ENCODE measurements at places on chromosomes 6 and 20.

GRCh38 chr6:72783666-72784065, 161.8 kb downstream of the KCNQ5 start:
- peak; percentile 59 for DNase-seq

GRCh38 chr6:14751645-14752175, 494.2 kb upstream of the JARID2 start:
- DNase-seq: no peak

- DNase-seq: peak; percentile 7
Measured at GRCh38 chr6:73058736-73059135, 166.6 kb downstream of the KHDC1L start.

GRCh38 chr6:7463785-7464184, 74.2 kb downstream of the RIOK1 start:
- peak; percentile 14 for DNase-seq

GRCh38 chr6:21587961-21588480, 5.5 kb upstream of the SOX4 start:
- DNase-seq: peak; percentile 65

GRCh38 chr20:36065427-36065998, 89.0 kb upstream of the EPB41L1 start:
- no peak for DNase-seq

- DNase-seq: no peak
Measured at GRCh38 chr6:99711925-99712324, 105.3 kb downstream of the PRDM13 start.

DNA sequence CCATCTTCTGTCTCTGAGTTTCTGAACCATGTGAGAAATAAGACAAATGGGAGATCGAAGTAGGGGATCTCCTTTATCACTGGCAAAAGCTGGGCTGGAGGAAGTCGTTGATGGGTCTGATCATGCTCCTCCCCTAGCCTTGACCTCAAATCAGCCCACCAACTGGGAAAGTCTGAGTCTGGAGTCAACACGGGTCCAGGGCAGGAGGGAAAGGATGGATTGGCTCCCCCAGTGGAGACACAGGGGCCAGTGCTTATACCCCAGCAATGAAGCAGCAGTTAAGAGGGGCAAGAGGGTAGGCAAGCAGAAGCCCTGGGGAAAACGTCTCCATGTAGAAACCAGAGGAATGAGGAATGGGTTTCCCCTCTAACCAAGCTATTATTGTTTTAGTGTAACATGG, 152.6 kb downstream of the TBC1D7 start:
- no peak for DNase-seq

DNA sequence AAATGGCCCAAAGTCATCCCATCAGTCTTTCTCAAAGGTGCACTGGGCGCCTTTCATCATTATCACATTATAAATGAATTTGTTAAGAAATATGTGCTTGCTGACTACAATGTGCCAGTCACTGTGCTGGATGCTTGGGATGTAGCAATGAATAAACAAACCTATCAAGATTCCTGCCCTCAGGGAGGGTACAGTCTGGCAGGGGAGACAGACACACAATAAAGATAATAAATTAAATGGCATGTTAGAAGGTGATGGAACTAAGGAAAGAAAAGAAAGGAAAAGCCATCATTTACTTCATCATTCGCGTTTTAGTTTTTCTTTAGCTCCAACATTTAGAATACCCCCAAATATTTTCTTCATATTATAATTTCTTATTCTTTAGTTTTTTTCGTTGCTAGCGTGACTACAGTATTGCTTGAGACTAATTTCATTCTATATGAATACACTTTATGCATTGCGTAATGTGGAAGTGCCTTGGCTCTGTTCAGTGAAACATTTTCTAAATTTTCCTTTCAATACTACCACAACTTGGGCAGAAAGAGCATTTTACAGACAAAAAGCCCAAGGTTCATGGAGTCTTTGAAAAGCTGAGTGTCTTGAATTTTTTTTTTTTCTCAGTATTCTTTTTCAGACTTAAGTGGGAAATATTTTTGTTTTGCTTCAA, 48.7 kb upstream of the CITED2 start:
- no peak for DNase-seq

GRCh38 chr6:16982807-16983206, 119.0 kb upstream of the STMND1 start:
- peak; percentile 90 for DNase-seq

DNA sequence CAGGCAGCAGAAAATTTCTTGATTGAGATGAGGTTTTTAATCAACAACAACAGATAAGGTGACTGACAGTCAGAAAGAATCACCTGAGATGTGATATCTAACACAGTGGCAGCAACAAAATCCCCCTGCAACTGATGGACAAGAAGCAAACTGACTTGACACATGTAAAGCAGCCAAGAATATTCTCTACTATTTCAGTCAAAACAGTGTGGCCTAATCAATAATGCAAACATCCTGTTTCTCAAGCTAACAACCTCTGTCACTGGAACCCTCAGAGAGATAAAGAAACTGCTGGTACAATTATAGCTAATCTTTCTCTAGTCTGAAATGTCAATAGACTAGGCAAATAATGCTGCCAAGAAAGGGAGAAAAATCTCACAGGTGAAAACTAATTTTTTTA, 4.6 kb upstream of the CGA start:
- no peak for DNase-seq

DNA sequence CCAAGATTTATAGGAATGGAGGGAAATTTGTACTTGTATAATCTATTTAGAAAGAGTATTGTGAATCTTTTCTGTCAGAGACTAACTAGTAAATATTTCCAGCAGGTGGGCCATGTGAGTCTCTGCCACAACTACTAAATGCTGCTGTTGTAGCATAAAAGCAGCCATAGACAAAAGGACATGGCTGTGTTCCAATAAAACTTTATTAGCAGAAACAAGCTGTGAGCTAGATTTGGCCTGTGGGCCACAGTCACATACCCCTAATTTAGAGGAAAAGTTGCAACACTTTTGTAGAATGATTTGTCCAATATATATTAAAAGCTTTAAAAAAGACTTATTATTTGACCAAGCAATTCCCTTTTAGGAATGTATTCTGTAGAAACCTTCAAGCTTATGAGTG, 207.2 kb downstream of the LMBRD1 start:
- no peak for DNase-seq

DNA sequence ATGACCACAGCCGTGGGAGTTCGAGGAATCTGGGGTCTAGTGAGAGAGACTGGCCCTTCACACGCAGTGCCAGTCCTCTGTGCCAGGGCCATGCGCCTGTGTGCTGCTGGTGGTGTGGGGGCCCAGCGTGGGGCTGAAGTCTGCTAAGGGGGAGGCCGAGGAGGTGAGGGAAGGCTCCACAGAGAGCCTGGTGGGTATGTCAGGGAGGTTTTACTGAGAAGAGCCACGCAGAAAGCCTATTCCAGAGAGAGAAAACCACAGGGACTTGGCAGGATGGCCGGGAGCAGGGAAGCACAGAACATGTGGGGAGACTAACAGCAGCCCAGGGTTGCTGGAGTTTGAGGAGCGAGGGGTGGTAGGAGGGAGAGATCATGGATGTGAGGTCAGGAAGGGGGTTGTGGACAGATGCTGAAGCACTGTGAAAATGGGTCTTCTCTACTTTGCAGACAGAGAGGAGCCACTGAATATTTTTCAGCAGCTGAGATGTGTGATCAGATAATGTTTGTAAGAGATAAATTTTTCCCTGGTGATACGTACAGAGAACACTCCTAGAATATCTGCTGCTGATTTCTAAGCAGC, 35.3 kb downstream of the DUSP22 start:
- DNase-seq: peak; percentile 34

DNA sequence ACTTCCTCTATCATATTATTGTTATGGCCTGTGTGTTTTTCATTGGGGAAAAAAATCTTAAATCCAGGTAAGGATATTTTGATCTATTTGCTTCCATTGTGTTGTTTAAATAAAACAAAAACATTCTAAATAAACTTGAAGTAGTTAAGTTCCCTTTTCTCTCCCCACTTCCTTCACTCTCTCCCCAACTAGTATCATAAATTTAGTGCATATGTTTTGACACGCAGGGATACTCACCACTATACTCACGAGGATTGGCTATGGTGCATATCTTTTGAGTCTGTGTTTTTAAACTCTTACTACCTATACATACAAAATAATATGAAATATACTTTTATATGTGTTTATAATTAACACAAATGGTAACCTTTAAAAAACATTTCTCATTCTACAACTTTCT, 5.2 kb downstream of the TTLL9 start:
- no peak for DNase-seq

GRCh38 chr6:96816301-96816817, 20.9 kb downstream of the GPR63 start:
- peak; percentile 67 for DNase-seq

DNA sequence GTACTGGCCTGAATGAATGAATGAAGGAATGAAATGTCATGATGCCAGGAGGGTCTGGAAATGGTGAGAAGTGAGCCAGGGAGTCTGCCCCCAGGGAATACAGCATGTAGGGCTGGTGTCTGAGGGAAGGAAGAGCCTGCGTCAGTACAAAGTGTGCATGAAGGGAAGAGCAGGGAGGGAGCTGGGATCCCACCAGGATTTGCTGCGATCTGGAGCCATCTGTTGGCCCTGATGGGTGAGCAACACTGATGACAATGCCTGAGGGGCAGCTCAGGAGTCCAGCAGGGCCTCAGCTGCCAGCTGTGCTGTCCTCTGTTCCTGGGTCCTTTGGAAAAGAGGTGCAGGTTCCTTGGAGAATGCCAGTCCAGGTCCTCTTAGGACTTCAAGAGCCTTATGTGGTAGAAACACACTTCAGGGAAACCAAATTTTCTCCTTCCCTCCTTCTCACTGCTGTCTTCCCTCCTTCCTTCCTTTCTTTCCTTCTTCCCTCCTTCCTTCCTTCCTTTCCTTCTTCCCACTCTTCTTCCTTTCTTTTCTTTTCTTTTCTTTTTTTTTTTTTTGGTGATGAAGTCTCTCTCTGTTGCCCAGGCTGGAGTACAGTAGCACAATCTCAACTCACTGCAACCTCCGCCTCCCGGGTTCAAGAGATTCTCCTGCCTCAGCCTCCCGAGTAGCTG, 11.5 kb downstream of the BPI start:
- peak; percentile 79 for DNase-seq

- DNase-seq: peak; percentile 41
Measured at GRCh38 chr6:139490482-139490881, 116.0 kb upstream of the CITED2 start.

- no peak for DNase-seq
Measured at GRCh38 chr6:56986611-56987010, 31.7 kb downstream of the BEND6 start.

DNA sequence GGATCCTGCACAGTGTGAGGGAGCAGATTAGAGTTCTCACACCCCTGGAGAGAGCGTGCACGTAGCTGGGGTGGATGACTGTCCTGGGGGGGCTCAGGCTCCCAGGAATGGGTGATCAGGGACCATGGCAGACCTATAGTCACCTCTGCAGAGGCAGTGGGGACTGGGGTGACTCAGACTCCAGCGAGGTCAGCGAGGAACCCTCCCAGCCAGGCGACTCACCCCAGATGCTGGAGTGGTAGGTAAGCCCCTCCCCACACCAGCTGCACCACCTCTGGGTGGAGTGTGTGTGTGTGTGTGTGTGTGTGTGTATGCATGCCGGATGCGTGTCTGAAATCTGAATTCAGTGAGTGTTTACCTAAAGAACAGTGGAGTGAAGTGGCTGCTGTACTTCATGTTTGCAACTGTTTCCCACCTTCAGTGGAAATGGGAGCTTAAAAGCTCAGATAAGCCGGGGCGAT, 17.4 kb upstream of the GTSF1L start:
- DNase-seq: no peak

- DNase-seq: no peak
Measured at GRCh38 chr6:1770968-1771723, 161.4 kb downstream of the FOXC1 start.

DNA sequence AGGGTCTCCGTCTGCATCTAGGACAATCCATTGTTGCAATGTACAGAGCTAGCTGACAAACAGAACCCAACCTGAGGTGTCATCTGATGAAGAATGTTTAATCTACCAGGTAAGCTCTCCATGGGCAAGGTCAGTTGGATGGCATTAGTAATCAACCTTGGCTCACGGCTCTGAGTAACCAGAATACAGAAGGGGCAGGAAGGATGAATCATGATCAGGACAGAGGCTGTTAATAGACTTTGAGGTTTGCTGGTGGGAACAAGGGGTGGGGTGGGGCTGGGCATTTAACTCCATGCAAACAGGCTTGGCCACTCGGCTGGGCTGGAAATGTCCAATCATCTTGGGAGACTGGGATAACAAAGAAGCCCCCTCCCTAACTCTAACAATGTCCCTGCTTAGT, 77.1 kb upstream of the MRPS10 start:
- DNase-seq: peak; percentile 46

DNA sequence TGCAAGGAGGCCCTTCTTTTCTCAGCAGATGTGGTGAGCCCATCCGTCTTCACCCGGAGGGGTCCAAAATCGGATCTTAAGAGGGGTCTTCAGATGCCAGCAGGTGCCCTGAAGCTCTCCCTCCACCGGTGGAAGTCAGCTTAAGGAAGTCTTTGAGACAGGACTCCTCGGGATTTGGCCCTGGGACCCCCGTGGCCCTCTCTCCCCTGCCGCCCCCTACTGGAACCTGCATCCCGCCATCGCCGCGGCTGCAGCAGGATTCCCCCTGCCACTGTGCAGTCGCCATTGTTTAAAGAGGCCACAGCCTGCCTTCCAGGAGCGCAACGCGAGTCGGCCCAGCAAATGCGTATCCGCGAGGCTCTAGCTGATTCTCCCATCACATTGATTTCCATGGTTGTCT, 292.5 kb upstream of the ZNF337 start:
- no peak for DNase-seq

GRCh38 chr6:135631821-135632220, 134.3 kb upstream of the AHI1 start:
- no peak for DNase-seq

DNA sequence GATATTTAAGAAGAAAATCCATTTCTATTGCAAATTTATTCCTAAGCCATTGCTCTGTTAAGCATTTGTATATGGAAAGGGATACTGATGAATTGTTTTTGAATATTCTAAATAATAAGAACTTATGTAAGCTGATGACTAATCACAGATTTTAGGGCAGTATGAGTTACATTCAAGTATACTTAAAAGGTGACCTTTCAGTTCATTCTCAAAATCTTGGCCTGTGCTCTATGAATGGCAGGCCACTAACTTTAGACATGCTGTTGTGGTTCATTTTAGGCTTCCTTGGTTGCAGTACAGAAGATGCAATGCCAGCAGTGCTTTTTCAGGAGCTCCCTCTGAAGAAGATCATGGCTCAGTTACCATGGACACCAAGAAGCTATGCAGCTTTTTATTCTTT, 380.4 kb downstream of the CENPW start:
- peak; percentile 38 for DNase-seq

GRCh38 chr6:90197854-90198496, 98.7 kb downstream of the BACH2 start:
- peak; percentile 51 for DNase-seq

All from choroid plexus epithelial cell (primary cell).